ENCODE measurements at places on chromosomes 1 and 21. TPM values are rescaled to one million over a fixed set of nuclear protein-coding genes. Genes with fewer than 3 reads are reported as not detected.

GRCh38 chr1:56508523-56508983 lies 70.8 kb downstream of the PLPP3 start:
- no peak overlapping the region for H3K4me3 ChIP-seq
- no peaks in the 10 kb centered on the region for H3K4me1 ChIP-seq
- no peak overlapping the region for H3K27ac ChIP-seq
- no peaks in the 10 kb centered on the region for H3K27me3 ChIP-seq
- DNase-seq = no peak
- peaks cover 10% of the 10 kb centered on the region for H3K36me3 ChIP-seq

DNA sequence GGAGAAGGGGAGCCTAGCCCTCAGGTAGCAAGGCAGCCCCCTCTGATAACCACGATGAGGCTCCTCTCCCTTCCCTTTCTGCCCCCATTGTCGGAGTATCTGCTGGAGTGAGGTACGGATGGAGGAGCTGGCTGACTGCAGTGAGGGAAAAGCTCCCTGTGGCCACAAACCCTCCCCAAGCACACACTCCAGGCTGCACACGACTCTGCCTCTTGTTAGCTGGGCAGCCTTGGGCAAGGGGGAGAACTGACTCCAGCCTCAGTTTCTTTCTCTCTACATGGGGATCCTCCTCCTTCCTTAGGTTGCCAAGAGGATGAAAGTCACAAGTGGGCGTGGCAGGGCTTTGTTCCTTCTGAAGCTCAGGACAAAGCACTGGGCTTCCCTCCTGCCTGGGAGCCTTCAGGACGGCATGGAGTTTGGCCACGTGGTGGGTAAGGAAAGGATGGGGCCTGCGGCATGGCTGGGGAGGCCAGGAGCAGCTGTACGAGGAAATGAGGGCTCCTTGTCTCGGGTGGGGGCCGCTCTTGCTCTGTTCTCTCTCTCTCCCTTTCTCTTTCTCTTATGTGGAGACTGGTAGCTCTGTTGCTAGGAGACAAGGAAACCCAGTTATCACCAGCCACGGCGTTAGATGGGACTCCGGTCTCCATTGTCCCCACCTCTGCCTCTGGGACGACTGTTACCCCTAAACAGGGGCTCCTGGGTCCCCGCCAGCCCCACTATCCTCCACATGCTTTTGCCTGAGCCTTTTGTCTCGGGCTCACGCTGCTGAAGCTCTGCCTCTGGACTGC lies 39.7 kb downstream of the LRP8 start:
- H3K36me3 ChIP-seq = no peaks in the 10 kb centered on the region
- H3K27ac ChIP-seq = no peak overlapping the region
- H3K4me3 ChIP-seq = no peak overlapping the region
- peaks cover 2% of the 10 kb centered on the region for H3K4me1 ChIP-seq
- no peak for DNase-seq

- no peaks in the 10 kb centered on the region for H3K4me1 ChIP-seq
- no peak overlapping the region for H3K4me3 ChIP-seq
- DNase-seq = no peak
- H3K36me3 ChIP-seq = no peaks in the 10 kb centered on the region
- H3K27ac ChIP-seq = no peak overlapping the region
Measured at GRCh38 chr21:16040601-16041000, 310.8 kb downstream of the USP25 start.

DNA sequence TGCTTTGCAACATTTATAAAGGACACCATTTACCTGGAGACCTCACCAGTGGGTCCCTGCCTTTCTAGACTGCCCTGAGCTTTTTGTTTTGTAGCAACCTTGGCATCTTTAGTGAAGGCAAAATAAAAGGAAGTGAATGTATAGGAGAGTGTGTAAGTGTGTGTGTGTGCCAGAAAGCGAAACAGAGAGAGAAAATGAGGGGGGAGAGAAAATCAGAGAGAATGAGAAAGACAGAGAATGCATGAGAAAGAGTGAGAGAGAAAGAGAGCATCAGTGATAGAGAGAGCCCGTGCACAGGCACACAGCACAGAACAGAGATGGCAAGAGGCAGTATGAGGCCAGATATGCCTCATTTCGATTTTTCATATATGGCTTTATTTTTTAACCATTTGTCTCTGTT lies 57.5 kb downstream of the HSD3B1 start:
- no peaks in the 10 kb centered on the region for H3K27me3 ChIP-seq
- H3K36me3 ChIP-seq = no peaks in the 10 kb centered on the region
- H3K27ac ChIP-seq = no peak overlapping the region
- no peaks in the 10 kb centered on the region for H3K4me1 ChIP-seq

- no peak overlapping the region for H3K4me3 ChIP-seq
- H3K27me3 ChIP-seq = no peaks in the 10 kb centered on the region
- no peak overlapping the region for H3K27ac ChIP-seq
- H3K36me3 ChIP-seq = no peaks in the 10 kb centered on the region
- DNase-seq = no peak
- H3K4me1 ChIP-seq = peaks cover 1% of the 10 kb centered on the region
Measured at GRCh38 chr1:30804352-30804751, 46.8 kb upstream of the LAPTM5 start.

DNA sequence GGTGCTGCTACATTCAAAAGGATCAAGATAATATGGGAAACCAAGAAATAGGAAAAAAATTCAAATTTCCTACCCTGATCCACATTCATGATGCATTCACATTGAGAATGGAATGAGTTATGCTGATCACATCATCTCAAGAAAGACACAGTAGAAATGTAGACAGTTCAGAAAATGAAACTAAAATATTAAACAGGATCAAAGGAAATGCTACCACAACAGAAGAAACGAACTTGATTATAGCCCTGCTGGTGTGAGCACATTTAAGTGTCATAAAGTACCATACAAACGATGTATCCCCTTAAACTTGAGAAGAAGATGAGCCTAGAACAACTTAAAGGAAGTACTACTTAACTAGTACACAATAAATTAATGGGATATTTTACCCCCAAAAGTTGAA lies 21.3 kb downstream of the SYDE2 start:
- H3K36me3 ChIP-seq = no peaks in the 10 kb centered on the region
- no peak overlapping the region for H3K27ac ChIP-seq
- no peaks in the 10 kb centered on the region for H3K27me3 ChIP-seq
- DNase-seq = no peak
- H3K4me3 ChIP-seq = no peak overlapping the region
- peaks cover 3% of the 10 kb centered on the region for H3K4me1 ChIP-seq

- H3K36me3 ChIP-seq = no peaks in the 10 kb centered on the region
- H3K4me1 ChIP-seq = no peaks in the 10 kb centered on the region
- H3K27ac ChIP-seq = no peak overlapping the region
Measured at GRCh38 chr21:27703791-27704190, 736.9 kb upstream of the ADAMTS5 start.

GRCh38 chr1:63779338-63780211 lies 5.8 kb downstream of the ROR1 start:
- no peaks in the 10 kb centered on the region for H3K36me3 ChIP-seq
- H3K4me3 ChIP-seq = no peak overlapping the region
- no peaks in the 10 kb centered on the region for H3K27me3 ChIP-seq
- no peaks in the 10 kb centered on the region for H3K4me1 ChIP-seq

- H3K4me1 ChIP-seq = no peaks in the 10 kb centered on the region
- no peaks in the 10 kb centered on the region for H3K27me3 ChIP-seq
- H3K4me3 ChIP-seq = no peak overlapping the region
- no peak overlapping the region for H3K27ac ChIP-seq
Measured at GRCh38 chr1:32801096-32801715, 16.0 kb downstream of the YARS1 start.

DNA sequence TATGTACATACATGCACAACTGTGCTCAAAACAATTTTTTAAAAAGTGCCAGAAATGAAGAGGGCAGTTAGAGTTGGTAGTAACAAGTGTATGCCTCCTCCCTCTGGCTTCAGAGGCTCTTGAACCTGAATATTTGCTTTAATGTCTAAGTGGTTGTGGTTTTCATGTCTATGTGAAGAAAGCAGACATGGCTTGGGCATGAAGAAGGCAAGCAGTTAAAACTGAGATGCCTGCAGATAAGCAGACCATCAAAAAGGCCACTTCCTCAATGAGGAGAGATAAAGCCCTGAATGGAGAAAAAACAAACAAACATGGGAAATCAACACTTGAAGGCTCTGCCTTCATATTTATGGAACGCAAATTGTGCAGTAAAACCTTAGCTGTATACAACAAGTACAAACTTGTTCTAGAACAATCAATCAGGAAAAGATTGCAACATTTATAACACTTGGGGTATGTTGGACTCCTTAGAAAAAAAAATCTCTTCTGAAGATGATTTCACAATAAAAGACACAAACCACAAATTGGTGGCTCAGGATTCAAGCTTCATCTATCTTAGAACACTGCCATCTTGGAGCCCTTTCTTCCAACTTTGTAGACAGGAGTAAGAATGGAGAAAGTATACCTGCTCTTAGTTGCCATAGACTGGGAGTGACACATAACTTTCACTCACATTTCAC lies 52.7 kb upstream of the PLA2G4A start:
- H3K27ac ChIP-seq = no peak overlapping the region
- peaks cover 2% of the 10 kb centered on the region for H3K4me1 ChIP-seq
- H3K27me3 ChIP-seq = no peaks in the 10 kb centered on the region
- DNase-seq = no peak
- H3K36me3 ChIP-seq = no peaks in the 10 kb centered on the region
- H3K4me3 ChIP-seq = no peak overlapping the region

DNA sequence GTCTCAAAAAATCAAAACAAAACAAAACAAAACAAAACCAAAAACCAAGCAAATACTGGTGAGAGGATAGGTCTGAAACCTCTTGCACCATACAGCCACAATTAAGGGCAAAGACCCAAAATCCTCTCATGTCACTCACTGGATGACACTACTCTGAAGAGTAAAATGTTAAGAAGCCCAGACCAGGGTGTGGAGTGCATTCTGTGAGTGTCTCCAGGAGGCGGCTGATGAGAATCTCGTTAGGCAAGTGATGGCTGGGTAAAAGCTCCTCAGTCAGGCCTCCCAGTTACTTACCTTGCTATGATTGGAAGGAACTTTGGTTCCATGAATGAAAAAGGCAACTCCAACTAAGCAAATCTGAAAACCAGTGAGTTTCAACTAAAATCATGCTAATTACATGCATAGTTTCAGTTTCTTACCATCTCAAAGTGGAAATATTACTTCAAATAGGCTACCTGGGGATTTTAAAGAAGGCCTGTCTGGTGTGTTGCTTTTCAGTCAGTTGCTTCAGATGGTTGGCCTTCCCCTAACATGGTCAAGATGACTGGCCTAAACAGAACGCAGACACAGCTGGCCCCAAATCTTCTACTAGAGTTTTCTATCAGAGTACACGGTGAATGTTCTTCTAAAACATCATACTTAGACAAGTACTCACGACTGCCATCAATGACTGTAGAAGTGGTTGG lies 95.1 kb downstream of the KIAA0319L start:
- no peaks in the 10 kb centered on the region for H3K4me1 ChIP-seq
- peaks cover 9% of the 10 kb centered on the region for H3K36me3 ChIP-seq
- DNase-seq = no peak
- H3K27ac ChIP-seq = no peak overlapping the region

GRCh38 chr1:167551362-167551761 lies 2.2 kb downstream of the CREG1 start:
- H3K36me3 ChIP-seq = peaks cover 1% of the 10 kb centered on the region
- H3K27me3 ChIP-seq = no peaks in the 10 kb centered on the region
- no peak for DNase-seq
- H3K27ac ChIP-seq = no peak overlapping the region
- no peaks in the 10 kb centered on the region for H3K4me1 ChIP-seq

DNA sequence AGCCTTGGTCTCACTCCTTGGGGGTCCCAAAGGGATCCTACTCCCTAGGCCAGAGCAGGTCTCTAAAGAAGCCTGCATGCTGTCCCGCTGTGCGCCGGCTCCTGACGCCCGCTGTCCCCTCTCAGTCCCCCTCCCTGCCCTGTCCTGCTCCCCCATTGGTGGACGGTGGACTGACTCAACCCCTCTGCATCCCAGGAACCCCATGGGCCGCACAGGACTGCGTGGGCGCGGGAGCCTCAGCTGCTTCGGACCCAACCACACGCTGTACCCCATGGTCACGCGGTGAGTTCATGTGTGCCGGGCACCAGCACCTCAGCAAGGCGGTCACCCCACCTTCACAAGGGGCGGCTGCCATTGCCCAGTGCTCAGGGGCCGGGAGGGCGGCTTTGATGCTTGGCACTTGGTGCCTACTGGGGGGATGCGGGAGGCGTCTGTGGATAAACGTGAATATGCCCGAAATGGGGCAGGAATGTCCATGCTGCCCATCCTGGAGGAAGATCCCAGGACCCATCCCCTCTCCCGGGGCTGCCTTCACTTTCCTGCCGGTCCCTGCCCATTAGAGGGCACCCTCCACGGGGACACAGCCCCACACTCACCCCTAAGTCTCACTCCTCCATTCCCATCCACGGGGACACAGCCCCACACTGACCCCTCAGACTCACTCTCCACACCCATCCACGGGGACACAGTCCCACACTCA lies 20.2 kb upstream of the LRRC3 start:
- no peaks in the 10 kb centered on the region for H3K36me3 ChIP-seq
- H3K27ac ChIP-seq = no peak overlapping the region

DNA sequence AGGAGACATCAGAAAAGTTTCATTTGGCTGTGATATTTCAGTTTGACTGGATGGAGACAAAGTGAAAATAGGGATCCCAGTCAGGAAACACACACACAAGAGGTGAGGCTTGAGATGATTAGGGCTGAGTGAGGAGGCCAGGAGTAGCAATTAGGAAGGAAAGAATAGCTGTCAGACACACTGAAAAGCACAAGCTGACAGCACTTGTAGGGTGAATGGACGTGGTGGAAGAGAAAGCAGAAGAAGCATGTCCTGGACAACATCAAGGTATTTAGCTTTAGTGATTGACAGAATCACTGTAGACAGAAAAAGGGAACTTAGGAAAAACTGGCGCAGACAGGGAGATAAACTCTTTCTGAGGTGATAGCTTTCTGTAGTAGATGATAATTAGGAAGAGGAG lies 347.7 kb downstream of the TGFB2 start:
- no peak overlapping the region for H3K27ac ChIP-seq
- no peaks in the 10 kb centered on the region for H3K36me3 ChIP-seq
- H3K27me3 ChIP-seq = no peaks in the 10 kb centered on the region

DNA sequence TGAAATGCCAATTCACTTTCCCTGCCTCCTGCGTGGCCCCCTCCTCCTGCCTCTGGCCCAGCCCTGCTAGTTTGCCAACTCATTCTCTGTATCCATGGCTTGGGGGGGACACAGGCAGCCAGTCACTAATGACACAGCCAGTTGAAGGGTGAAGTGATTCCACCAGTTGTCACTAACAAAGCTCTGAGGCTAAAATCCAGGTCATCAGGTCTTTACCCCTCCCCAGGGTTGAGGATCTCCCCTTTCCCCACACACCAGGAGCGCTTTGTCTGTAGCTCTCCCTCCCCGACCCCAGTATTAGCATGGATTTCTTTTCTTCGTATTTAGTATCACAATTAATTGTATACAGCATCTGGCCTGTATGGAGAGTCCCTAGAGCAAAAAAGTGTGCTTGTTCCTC lies 394.1 kb downstream of the RRAGC start:
- no peak overlapping the region for H3K4me3 ChIP-seq
- DNase-seq = no peak
- H3K27ac ChIP-seq = no peak overlapping the region
- no peaks in the 10 kb centered on the region for H3K36me3 ChIP-seq

- H3K27ac ChIP-seq = no peak overlapping the region
- H3K36me3 ChIP-seq = no peaks in the 10 kb centered on the region
- H3K4me3 ChIP-seq = no peak overlapping the region
- DNase-seq = no peak
- no peaks in the 10 kb centered on the region for H3K27me3 ChIP-seq
Measured at GRCh38 chr1:58796416-58796815, 12.6 kb upstream of the JUN start.

GRCh38 chr1:32884726-32885125 lies 1.6 kb upstream of the HPCA start:
- no peak overlapping the region for H3K27ac ChIP-seq
- no peak for DNase-seq
- H3K4me3 ChIP-seq = no peak overlapping the region

The SLC16A4 gene
- total RNA-seq = 18.5 TPM

The INTS3 gene
- 52.2 TPM for total RNA-seq

The LORICRIN gene
- not detected for total RNA-seq
